ENCODE measurements at places on chromosomes 1 and 21.

- no peak for DNase-seq
Observed at GRCh38 chr1:183180634-183181056, 5.4 kb upstream of the LAMC2 start.

DNA sequence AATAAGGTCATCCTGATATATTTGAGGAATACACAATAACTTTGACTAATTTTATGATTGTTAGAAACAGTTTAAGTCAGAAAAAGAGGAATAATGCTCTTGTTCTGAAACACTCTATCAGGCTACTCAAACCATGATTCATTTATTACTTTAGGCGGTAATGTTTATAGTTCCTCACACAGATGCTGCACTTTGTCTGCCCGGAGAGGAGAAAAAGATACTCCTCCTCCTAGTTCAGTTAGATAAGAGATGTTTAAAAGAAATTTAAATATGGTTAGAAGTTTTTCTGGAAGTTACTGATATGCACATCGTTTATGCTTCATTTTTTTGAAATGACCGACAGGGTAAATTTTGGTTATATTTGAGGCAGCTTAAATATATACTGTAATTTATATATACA lies 103.0 kb downstream of the ZMYM4 start:
- DNase-seq: no peak

DNA sequence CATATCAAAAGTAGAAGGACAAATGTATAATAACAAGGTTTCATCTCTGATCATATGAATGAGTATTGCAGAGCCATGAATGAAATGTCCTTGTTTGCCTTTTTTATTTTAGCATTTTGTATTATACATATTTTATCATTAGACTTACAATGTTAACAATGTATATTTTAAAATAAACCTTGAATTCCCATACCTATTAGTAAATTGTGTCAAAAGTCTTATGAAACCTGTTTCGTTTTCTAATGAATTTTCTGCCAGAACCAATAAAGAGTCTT lies 646 bp downstream of the DNAJB4 start:
- DNase-seq: no peak

GRCh38 chr1:83102630-83103071 lies 896.3 kb downstream of the TTLL7 start:
- peak; percentile 18 for DNase-seq

- no peak for DNase-seq
Observed at GRCh38 chr1:31752952-31753475, 11.1 kb downstream of the ADGRB2 start.

DNA sequence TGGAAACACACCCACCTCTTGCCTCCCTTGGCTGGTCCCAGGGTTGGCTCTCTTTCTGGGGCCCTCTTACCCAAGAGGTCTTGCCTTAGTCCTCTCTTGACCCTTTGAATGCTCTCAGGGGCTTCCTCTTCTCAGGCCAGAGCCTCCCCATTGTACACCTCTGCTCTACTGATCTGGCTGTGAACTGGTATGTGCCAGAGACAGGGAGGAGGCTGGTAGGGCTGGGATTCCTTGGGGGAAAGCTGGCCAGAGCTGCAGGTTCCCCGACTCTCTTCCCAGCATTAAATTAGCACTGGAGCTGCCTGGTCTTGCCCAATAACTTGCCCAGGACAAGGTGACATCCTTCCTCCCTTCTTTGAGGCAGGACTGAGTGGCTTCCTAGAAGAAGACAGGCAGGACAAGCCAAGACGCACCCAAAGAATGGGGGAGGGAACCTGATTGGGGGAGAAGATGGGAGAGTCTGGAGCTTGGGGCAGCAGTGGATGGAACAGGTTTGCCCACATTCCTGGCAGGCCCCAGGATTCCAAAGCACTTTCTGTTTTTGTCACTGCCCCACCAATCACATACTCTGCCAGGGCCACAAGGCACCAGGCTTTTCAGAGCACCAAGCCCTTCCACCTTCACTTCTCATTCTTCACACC lies 37.2 kb upstream of the CITED4 start:
- DNase-seq: no peak

DNA sequence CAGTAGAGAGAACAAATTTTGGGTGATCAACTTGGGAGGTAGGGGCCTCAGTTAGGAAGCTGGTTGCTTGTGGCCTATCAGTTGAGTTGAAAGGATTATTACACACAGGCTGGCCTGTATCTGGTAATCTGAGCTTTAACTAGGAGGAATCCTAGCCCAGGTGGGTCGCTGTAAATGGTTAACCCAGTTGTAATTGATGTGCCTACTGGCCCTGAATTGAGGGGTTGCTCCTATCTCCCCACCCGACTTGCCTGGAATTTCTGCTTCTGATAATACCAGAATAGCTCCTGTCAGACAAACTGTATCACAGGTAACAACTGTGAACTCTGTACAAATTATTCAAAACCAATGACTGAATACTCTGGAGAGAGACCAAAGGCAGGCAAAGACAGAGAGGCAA lies 210.4 kb upstream of the RUNX1 start:
- no peak for DNase-seq

- DNase-seq: no peak
Observed at GRCh38 chr1:104468282-104468681, 718.6 kb downstream of the AMY1C start.

DNA sequence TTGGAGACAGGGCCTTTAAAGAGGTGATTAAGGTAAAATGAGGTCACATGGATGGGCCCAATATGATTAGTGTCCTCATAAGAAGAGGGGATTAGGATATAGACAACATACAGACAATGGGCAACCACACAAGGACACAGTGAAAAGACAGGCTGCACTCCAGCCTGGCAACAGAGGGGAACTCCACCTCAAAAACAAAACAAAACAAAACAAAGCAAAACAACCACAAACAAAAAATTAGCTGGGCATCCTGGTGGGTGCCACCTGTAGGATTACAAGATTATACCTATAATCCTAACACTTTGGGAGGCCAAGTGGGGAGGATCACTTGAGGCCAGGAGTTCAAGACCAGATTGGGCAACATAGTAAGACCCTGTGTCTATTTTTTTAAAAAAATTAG lies 4.8 kb upstream of the MDM4 start:
- DNase-seq: no peak

- DNase-seq: no peak
Observed at GRCh38 chr1:88979054-88979748, 13.2 kb downstream of the KYAT3 start.

DNA sequence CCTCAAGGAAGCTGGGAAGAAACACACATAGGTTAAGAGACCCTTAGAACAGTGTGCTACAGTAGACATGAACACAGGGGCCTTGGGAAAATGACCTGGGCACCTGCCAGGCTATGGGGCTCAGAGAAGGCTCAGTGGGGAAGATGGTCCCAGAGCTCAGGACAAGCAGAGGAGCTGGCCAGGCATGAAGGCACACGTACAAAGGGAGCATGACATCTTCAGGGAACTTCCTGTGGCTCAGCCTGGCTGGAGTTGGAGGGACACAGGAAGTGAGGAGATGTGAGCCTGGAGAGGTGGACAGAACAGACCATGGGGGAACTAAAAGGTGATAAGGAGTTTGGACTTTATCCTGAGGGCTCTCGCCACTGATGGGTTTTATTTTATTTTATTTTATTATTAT lies 3.8 kb upstream of the SLC50A1 start:
- no peak for DNase-seq

DNA sequence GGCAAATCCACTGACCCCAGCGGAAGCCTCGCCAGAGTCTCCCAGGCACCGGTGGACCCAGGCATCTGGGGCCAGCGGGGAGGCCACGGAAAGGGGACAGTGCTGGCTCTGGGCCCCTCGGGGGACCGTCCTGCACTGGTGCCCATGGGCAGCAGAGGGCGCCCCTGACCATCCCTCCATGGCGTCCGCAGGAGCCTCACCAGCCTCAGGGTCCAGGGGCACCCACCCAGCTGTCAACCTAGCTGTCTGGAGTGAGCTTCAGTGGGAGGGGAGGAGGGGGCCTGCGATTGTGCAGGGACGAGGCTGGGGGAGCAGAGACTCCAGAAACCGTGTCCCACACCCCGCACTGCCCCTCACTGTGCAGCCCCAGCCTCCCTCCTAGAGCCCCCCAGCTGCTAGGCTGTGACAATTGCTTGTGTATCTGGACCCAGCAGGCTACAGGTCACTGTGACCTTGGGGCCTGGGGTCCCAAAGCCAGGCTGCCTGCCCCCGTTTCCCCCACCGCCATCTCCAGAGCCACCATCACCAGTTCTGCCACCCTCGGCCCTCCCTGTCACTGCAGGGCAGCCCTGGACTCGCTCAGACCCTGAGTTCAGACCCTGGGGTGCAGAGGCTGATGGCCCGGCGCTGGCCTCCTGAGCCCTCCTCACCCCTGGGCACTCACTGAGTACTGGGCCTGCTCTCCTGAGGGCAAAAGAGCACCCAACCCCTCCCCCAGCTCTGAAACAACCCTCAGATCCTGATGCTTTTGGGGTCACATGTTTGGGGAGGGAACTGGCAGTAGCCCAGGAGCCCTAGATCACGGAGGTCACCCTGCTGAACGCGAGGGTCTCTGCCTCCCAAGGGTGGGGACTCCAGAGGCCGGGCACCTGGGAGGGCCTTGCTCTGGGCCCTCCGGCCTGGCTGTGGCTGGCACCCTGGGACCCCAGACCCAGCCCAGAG lies 10.6 kb upstream of the COL6A1 start:
- peak; percentile 89 for DNase-seq

DNA sequence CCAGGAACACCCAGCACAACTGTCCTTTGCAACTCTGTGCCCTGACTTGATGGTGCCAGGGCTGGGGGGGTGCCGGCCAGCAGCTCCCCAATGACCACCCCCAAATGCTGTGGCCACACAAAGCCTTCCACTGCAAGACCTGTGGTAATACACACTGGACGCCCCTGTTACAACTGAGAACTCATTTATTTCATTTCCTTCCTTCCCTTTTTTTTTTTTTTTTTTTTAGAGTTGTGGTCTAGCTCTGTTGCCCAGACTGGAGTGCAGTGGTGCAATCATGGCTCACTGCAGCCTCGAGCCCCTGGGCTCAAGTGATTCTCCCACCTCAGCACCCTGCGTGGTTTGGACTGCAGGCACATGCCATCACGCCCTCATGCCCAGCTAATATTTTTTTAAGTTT lies 25.2 kb downstream of the TP73 start:
- no peak for DNase-seq

DNA sequence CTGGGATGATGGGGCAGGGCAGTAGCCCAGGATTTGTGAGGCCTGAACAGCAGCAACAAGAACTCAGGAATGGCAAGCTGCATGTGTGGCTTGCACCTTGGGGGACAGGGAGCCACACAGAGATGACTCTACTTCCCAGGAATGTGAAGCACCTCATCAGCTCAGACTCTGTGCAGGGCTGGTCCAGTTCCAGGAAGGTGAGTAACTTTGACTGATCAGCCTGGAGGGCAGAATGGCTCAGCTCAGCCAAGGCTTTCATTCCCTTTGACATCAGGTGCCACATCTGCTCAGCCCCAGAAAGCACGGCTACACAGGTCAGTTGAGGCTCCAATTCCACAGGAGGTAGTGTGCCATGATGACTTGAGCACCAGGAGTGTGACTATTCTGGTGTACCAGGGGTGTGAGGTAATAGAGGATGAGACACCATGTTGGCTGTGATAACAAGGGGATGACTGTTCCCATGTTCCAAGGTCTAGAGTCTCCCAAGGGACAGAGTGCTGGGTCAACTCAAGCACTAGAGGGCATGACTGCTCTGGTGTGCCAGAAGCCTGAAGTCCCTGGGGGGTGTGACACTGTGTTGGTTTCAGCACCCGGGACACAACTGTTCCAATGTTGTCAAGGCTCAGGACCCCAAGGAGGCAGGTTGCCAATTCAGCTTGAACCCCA lies 625.8 kb upstream of the ADGRL2 start:
- no peak for DNase-seq

GRCh38 chr1:202207292-202207691 lies 13.7 kb downstream of the LGR6 start:
- peak; percentile 91 for DNase-seq

DNA sequence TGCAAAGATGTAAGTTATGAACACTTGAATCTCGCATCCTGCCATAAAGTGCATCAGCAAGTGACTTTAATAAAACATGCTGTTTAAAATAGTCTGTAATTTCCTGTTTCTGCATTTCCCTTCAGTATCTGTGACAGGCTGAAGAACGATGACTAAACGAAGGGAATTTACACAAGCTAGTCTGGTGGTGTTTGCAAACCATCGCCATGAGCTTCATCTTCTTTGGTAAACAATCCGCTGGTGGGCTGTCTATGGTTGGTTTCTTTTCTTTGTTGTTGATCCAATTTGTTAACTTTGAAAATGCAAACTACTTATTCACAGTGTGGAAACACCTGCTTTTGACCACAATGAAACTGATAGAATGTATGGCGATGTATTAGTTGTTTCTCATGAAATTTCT lies 13.9 kb downstream of the SERTAD4 start:
- no peak for DNase-seq

DNA sequence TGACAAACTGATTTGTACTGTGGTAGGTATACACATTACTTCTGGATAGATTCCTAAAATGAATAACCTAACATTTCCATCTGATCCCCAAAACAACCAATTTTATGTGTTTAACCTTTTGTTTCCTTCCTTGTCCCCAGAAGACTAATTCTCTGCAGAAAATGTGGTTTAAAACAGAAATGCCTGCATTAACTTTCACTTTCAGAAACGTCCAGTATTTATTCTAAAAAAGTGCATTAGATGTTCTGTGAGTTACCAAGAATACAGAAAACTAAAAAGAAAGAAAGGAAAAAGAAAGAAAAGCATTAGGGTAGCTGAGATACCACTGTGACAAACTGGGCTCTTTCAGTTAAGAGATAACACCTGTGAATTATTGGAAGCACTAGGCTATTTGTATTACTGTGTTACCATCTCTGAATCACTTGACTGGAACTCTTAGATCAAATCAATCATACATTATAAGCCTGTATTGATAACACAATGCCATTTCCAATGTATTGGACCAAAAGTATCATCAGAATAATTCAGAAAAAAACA lies 177.7 kb downstream of the NCAM2 start:
- DNase-seq: no peak

DNA sequence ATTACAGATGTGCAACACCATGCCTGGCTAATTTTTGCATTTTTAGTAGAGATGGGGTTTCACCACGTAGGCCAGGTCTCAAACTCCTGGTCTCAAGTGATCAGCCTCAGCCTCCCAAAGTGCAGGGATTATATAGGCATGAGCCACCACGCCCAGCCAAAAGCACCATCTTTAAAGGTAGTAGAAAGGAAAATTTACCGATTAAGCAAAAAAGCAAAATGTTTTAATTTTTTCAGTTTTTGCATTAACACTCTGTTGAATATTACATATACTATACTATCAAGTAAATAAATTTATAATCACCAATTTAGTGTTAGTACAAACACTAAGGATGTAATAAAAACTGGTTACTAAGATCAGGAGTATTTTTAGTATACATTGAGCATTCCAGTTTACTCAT lies 20.6 kb downstream of the RC3H1 start:
- no peak for DNase-seq
